Foreskin fibroblast (primary cell): ENCODE measurements at places on chromosomes 13 and 19.
A peak's percentile ranks its signal among the peaks of the same experiment; 100 is the strongest.

DNA sequence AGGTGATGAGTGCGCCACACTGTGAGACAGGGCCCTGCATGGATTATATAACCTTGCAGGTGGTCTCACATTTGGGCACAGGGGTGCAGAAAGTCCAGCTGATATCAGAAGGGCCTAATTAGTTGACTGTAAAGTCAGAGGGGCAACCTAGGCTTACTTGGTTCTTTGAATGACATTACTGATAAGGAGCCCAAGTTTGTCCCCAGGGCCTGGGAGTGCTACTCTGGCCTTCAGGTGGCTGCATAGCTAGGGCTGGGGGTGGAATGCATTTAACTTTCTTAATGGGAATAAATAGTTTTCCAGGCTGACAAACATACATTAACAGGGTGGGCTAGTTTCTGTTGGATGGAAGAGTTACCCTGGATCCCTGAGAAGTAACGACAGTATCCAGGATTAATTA, 3.3 kb downstream of the WDR87 start:
- DNase-seq, result no peak

DNA sequence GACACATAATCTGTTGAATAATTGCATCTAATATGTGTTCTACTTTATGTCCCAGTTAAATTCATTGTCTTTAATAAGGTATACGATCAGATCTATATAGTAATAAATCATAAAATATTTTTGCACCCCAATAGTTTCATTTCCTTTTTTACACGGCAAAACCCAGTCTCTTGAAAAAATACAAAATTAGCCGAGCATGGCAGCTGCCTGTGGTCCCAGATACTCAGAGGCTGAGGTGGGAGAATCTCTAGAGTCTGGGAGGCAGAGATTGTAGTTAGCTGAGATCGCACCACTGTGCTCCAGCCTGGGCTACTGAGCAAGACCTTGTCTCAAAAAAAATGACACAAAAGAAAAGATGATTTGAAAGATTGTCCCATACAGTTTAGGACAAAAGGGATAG, 52.3 kb upstream of the PARP4 start:
- DNase-seq, result no peak

GRCh38 chr19:35609851-35610353, 2.6 kb upstream of the HAUS5 start:
- no peak for DNase-seq

DNA sequence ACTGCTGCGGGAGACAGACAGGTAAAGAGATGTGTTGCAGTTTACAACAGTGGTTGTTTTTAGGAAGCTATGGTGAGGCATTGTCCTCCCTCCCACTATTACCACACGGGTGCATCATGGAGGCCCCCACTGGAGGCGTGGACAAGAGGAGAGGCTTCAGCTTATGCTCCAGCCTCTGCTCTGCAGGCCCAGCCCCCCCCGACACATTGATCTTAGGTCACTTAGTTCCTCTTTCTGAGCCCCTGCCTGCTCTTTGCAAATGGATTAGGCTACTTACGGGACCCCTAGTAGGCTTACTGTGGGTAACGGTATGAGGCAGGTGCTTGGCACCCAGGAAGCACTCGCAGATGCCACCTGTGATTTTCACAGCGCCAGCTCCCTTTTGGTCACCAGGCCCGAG, 123.9 kb downstream of the SLC7A1 start:
- DNase-seq, result no peak

- no peak for DNase-seq
Measured at GRCh38 chr19:49056101-49056901, 1.2 kb downstream of the CGB7 start.

DNA sequence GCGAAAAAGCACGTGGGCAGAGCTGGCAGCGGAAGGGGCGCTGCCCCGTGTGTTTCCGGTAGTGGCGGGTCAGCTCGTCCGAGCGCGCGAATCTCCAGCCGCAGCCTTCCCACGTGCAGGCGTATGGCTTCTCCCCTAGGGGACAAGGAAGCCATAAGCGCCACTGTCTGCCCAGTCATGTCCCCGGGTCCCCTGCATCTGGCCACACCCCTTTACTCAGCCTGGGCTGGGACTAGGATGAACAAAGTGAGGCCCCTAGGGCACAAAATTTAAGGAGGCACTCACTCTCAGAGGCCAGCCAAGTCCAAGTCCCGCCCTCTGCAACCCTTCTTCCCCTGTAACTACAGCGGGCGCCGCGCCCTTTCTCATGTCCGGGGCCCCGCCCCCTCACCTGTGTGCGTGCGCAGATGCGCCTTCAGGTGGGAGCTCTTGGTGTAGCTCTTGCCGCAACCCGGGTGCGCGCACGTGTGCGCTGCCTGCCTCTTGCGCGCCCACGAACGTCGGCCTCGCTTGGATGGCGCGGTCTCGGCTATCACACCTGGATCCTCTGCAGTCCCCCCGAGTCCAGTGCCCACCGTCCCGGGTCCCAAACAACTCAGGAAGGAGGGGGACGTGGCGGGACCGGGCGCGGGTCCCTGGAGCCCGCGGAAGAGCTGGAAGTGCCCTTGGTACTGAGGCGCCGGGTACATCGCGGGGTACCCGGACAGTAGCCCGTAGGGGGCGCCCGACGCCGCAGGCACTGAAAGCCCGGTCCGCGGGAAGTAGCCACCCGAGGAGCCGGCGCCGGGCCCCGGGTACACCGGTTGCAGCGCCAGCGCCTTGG, 1.9 kb downstream of the KLF1 start:
- no peak for DNase-seq

DNA sequence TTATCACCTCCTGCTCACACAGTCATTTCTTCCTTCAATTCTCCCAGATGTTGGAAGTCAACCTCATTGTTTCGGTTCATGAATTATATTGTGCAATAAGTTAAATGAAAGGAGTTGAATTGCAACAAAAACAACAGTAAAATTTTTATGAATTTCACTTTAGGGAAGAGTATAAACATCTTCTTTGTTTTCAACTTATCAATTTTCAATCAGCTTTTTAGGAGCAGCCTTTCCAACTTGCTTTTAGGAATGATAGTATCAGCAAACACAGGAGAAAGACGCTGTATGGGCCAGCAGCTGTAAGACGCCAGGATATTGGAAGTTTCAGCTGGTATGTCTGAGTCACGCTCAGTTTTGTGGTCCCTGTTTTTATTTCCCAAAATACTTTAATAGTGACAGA, 132.5 kb upstream of the ARGLU1 start:
- peak; percentile 71 for DNase-seq

- no peak for DNase-seq
Measured at GRCh38 chr19:40599331-40599901, 1.8 kb upstream of the LTBP4 start.

- DNase-seq, result no peak
Measured at GRCh38 chr13:29065142-29065541, 245.0 kb downstream of the MTUS2 start.

DNA sequence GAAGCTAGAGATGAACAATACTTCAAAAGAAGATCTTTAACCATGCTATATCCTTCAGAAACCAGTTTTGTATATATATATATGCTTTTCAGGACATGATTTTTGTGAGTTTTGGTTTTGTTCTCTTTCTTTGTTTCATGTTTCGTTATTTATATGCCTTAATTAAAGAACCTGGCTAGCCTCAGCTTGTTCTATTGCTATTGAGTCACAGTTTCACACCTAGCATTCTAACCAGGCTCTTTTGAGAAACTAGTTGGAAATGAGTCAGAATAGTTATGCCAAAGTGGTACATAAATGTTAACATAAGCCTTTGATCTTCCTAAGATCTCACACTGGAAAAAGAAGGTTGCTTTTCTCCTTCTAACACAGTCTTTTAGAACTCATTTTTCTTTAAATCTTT, 1925.2 kb downstream of the OLFM4 start:
- DNase-seq, result no peak

GRCh38 chr13:52903320-52903719, 54.9 kb upstream of the PCDH8 start:
- no peak for DNase-seq

GRCh38 chr13:50732712-50733111, 110.8 kb downstream of the DLEU7 start:
- DNase-seq, result peak; percentile 83

DNA sequence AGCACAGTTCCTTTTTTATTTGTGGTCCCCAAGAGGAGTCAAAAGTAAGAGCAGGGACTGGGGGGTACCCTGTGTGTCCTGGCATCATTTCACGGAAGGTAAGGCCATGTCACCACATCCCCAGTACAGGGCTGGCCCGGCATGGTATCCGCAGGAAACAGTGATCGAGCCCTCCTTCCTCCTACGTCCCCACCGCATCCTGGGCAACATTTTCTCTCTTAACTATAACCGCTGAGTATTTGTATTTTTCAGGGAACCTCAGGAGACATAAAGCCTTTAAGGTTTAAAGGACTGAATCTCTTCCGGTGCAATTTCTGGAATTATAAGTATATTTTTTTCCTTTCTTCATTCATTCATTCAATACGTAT, 13.6 kb upstream of the LATS2 start:
- DNase-seq, result no peak

GRCh38 chr19:35011091-35011689, 11.1 kb downstream of the GRAMD1A start:
- no peak for DNase-seq

DNA sequence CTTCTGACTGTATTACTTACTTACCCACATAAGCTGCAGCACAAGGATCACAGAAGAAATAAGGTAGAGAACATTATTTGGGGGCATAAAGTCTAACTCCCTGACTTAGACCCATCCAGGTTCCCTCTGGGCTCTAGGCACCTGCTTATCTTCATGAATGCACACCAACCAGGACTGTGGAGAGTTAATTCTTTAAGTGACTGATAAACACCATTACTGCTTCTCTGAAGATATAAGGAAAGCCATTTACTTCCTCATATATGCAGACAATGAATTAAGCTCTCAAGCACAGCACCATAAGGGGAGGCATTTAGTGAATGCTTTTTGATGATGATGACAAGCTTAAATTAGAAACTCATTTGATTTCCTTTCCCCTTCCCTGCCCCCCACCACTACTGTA, 22.5 kb downstream of the OBI1 start:
- no peak for DNase-seq
